ENCODE measurements at places on chromosomes 13 and 19.
A peak's percentile ranks its signal among the peaks of the same experiment; 100 is the strongest.

DNA sequence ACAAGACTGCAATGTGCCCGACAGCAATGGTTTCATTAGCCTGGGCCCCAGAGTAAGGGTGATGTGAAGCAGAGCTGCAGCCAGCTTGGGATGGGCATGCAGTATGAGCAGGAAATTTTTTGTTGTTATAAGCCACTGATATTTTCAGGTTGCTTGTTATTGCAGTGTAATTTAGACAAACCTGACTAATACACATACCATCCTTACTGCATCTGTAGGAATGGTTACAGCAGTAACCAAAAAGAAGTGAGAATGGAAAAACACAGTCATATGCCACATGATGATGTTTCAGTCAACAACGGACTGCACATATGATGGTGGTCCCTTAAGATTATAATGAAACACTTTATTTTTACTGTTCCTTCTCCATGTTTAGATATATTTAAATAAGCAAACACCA, 8.6 kb upstream of the POMP start:
- no peak for DNase-seq

- DNase-seq, result no peak
Measured at GRCh38 chr13:78045916-78046315, 127.3 kb upstream of the EDNRB start.

- DNase-seq, result peak; percentile 54
Measured at GRCh38 chr19:19627621-19628500, at the start of gene LPAR2. Gene LPAR2, minus strand, starts transcription at chr19:19628220. Its CDS starts 945 bp downstream, at chr19:19627275.

- no peak for DNase-seq
Measured at GRCh38 chr19:43371909-43372308, 18.4 kb downstream of the CD177 start.

- DNase-seq, result no peak
Measured at GRCh38 chr19:3504735-3505134, 1.4 kb upstream of the FZR1 start.

DNA sequence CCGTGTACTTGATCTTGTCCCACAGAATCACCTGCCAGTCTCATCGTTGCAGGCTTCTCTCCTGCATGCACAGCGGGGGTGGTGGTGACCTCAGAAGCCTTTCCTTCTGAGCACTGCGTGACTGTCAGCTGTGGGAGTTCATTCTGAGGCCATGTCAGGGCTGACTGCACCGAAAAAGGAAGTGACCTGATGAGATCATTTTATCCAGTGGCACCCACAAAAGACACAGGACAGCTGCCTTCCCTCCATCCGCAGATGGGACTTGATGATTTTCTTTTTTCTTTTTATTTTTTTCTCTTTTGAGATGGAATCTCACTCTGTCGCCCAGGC, 89.7 kb downstream of the RAB20 start:
- no peak for DNase-seq

- no peak for DNase-seq
Measured at GRCh38 chr13:24539500-24540165, 27.1 kb upstream of the PARP4 start.

DNA sequence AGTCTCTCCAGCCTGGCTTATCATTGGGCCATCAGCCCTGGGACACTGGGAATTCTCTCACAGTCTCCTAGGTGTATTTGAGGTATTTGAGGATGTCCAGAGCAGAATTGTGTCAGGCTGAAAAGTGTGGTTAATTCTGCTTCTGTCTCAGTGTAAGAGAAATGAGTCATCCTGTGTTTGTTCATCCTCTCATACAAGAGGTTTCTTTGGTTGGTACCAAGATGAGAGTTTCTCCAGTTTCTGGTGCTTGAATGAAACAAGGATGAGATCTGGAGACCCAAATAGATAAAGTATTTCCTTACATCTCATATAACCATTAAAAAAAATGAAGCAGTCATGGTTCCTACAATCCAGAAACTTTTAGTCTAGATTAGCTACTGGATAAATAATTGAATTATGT, 7.7 kb downstream of the ZNF253 start:
- DNase-seq, result no peak

GRCh38 chr19:38360839-38361631, 13.3 kb upstream of the PSMD8 start:
- no peak for DNase-seq

GRCh38 chr13:34431827-34432581, 510.1 kb upstream of the NBEA start:
- no peak for DNase-seq

- DNase-seq, result peak; percentile 64
Measured at GRCh38 chr19:662207-662961, 630 bp downstream of the RNF126 start.

GRCh38 chr13:39770221-39771090, 115.0 kb downstream of the COG6 start:
- DNase-seq, result no peak

DNA sequence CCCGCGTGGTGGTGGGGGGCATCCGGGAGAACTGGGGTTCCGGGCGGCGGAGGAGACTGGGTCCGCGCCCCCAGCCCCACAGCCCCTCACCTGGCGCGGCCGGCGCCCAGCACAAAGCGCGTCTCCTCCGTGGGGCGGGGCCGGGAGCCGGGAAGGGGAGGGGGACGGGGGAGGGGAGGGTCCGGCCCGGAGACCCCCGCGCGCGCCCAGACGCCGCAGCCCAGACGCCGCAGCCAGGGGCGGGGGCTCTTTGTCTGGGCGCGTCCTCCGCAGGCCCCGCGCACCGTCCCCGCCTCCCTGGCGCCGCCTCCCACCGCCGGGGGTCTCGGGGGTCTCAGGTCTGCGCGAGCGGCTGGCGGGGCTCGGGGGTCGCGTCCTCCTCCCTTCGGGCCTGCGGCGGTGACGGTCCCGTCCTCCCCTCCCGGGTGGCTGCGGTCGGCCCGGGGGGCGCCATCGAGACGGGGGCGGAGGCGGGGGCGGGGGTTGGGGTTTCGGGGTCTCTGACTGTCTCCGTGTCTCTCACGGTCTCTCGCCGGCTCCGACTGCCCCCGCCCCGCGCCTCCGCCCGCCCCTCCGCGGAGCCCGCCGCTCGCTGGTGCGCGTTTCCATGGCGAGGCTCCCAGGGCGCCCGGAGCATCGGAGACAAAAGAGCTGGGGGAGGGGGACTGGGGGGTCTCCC, at the start of gene PLPPR3:
Gene PLPPR3, minus strand, starts transcription at position 131 of the 679 bp plus-strand sequence. CDS start 396 bp downstream, outside the sequence.
- DNase-seq, result no peak

DNA sequence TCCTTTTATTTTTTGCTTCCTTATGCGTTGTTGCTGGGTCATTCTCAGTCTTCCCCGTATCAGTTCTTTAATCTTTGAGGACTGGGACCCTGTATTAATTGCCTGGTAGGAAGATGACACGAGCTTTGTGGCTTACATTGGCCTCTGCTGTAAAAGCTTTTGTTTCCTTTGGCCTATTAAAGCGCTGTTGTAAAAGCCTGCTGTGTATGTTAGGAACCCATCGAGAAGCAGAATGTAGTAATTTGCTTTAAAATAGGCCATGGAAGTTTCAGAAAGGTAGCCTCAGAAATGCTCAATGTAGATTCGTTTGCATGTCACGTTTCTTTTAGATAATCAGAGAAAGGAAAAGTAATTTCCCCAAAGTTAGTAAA, 257.5 kb upstream of the STARD13 start:
- no peak for DNase-seq

DNA sequence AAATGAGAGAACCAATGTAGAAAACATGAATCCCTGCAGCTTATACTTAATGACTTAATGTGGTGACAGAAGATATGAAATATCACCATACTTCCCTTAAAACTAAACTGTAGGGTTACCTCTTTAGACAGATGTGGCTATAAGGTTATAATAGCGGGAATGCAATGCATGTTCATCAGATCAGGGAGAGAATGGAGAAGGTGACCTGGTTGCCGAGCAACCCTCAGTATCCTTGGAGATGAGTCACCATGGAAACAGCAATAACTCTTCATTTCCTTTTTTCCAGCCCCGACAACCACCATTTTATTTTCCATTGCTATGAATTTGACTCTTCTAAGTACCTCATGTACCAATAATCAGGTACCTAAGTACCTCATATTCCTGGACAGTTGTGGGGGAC, 28.0 kb upstream of the ZNF835 start:
- no peak for DNase-seq

GRCh38 chr13:52809310-52809769, 39.1 kb downstream of the PCDH8 start:
- DNase-seq, result peak; percentile 20

GRCh38 chr13:42101821-42102585, 53.6 kb downstream of the DGKH start:
- DNase-seq, result no peak

- no peak for DNase-seq
Measured at GRCh38 chr13:35770756-35771297, 294.3 kb upstream of the MAB21L1 start.

- DNase-seq, result no peak
Measured at GRCh38 chr13:91157273-91158016, 190.0 kb upstream of the MIR17HG start.

Measured in activated T-cell treated with anti-CD3 and anti-CD28 coated beads for 24 hours (primary cell).